ENCODE measurements at places on chromosomes 2 and 18.

- DNase-seq: no peak
Observed at GRCh38 chr2:135157856-135158255, 105.8 kb downstream of the RAB3GAP1 start.

DNA sequence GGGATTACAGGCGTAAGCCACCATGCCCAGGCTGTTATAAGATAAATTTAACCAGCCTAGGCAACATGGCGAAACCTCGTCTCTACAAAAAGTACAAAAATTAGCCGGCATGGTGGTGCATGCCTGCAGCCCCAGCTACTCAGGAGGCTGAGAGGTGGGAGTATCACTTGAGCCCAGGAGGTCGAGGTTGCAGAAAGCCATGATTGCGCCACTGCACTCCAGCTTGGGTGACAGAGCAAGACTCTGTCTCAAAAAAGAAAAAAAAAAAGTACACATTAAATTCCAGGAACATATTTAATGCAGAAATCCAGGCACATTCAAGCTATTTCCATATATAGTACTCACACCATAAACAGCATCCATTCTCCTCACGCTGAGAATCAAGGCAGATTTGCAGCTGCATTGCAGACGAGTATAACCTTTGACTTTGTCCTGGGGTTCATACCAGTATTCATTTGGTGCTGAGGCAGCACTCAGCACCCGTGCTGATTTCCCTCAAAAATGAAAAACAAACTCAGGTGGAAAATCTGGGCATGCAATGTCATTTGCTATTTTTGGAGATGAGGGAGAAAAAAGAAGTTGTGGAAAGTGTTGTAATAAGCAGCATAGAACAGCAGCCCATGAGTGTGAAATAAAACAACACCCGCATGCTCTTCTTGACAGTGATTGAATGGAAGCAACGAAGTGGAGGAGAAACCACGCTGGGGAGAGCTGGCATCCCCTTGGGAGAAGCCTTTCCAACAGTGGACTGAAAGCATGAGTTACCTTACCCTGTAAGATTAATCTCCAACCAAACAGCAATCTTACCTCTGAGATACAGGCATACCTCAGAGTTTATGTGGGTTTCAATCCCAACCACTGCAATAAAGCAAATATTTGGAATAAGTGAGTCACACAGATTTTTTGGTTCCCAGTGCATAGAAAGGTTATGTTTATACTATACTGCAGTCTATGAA, 46.8 kb upstream of the ANXA4 start:
- no peak for DNase-seq

DNA sequence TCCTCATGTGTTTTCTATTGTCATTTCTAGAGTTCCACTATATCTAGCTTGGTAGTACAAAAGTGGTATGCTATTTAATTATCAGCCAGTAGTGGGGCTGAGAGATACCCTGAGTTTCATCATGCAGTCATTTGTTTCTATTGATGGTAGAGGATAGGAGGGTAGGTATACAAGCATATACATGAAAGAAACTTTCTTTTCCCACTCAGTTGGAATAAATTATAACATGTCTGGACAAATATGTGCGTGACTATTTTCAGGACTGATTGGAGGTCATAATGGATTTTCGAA, 633.2 kb downstream of the NRXN1 start:
- no peak for DNase-seq

DNA sequence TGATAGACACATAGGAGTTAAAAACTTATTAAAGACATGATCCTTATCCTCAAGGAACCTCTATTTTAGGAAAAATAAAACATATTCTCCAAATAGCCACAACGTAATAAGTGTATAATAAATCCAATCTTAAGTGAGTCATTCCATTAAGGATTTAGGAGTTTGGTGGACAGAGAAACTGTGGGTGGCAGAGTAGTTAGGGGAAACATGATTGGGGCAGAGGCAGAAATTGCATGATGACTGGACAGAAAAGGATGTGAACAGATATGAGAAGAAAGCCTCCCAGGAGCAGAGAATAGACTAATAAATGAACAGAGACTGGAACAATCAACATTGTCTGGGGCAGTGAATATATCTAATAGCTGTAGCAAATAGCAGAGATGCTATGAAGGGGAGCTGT, 48.1 kb upstream of the SIGLEC15 start:
- no peak for DNase-seq

GRCh38 chr18:23523429-23524212, 20.3 kb downstream of the RMC1 start:
- DNase-seq: no peak

DNA sequence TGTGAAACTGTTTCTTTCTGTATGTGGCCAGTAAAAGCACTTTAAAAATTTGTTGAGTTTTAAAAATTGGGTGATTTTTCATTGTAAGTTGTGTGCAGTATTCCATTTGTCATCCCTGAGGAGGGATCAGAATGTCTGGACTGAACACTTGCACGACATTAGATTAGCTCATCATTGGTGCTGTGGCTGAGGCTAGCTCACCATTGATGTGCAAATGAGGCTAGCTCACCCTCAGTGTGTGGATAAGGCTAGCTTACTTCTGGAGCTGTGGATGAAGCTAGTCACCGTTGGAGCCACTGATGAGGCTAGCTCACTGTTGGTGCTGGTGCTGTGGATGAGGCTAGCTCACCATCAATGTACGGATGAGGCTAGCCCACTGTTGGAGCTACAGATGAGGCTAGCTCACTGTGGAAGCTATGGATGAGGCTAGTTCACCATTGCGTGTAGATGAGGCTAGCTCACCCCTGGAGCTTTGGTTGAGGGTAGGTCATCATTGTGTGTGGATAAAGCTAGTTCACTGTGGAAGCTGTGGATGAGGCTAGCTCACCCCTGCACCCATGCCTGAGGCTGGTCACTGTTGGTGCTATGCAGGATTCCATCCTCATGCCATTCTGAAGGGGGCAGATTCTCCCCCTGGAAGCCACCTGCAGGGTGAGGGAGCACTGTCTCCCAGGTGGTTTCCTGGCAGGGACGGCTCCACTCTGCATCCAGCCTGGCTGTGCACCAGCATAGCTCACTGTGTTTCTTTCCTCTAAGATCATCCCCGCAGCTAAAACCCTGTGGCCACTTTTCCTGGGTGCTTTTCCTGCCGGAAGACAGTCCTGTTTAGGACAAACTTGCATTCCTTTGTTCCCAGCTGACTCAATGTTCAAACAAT, 101.1 kb downstream of the TWIST2 start:
- no peak for DNase-seq

DNA sequence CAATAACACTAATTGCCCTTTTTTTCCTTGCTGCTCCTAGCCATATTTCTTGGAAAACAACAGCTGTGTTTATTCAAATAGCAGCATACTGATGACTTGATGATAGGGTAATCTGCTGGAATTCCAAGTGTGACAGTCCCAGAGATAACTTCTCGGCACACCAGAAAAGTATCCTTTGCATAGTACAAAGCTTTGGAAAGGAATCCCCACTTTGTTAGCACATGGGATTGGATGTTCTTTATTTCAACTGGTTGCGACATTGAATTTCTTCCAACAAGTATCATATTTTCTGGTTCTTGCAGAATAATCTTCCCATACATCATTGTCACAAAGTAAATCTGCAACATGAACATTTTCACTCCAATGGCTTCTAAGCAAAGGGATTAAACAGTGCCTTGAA, 445.8 kb upstream of the ACVR2A start:
- DNase-seq: no peak

DNA sequence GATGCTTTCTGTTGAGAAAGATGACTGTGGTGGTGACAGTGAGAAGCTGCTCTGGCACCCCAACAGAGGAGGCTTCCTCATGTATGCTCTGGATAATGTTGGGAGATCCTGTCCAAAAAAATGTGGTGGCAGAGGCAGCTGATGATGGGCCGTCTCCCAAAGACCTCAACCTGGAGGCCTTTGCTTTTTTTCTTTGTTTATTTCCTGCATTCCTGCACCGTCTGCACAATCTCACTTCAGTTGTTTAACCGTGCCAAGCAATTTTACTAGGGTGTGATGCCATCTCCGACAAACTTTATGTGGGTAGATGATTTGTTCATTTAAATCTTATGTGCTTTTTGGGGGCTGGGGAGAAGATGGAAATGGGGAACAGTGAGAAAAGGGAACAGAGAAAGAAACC, 62.2 kb upstream of the IGFBP5 start:
- no peak for DNase-seq

- no peak for DNase-seq
Observed at GRCh38 chr2:240401781-240402551, 33.5 kb upstream of the GPC1 start.

GRCh38 chr2:32479993-32480392, 123.2 kb downstream of the BIRC6 start:
- no peak for DNase-seq

DNA sequence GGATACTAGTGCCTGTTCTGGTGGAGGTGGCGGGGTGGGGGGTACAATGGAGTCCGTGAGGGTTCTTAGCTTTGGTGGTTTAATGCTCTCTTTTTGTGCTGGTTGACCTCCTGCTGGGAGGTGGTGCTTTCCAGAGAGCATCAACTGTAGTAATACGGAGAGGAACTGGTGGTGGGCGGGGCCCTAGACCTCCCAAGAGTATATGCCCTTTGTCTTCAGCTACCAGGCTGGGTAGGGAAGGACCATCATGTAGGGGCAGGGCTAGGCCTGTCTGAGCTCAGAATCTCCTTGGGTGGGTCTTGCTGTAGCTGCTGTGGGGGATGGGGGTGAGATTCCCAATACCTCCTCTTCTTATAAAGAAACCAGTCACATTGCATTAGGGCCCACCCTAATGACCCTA, 27.1 kb downstream of the CAMKMT start:
- no peak for DNase-seq

- no peak for DNase-seq
Observed at GRCh38 chr18:37225279-37225678, 340.3 kb downstream of the CELF4 start.

GRCh38 chr2:218859556-218859987, at the start of gene WNT6:
Gene WNT6 (plus strand): TSS chr2:218859805. CDS start chr2:218860038, 233 bp downstream.
- DNase-seq: no peak

GRCh38 chr18:28834889-28835288, 658.0 kb upstream of the CDH2 start:
- no peak for DNase-seq

- no peak for DNase-seq
Observed at GRCh38 chr2:20012282-20013125, at the start of gene MATN3. Gene MATN3 (minus strand): TSS chr2:20012668. CDS start chr2:20012631, 37 bp downstream.

DNA sequence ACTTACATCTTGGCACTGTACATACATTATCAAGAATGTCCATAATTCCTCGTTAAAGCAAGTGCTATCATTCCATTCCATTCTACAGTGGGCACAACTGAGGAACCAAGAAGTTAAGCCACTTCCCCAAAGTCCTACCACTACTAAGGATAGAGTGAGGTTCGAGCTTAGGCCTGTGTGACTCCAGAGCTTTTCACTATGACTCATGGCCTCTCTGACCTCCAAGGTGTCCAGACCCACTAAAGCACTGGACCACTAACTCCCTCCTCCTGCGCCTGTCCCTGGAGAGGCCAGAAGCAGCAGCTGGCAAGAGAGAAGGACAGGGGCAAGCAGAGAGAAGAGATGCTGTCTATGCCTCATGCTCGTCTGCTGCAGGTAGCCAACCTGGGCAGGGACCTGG, 117.0 kb downstream of the ZBTB7C start:
- no peak for DNase-seq

DNA sequence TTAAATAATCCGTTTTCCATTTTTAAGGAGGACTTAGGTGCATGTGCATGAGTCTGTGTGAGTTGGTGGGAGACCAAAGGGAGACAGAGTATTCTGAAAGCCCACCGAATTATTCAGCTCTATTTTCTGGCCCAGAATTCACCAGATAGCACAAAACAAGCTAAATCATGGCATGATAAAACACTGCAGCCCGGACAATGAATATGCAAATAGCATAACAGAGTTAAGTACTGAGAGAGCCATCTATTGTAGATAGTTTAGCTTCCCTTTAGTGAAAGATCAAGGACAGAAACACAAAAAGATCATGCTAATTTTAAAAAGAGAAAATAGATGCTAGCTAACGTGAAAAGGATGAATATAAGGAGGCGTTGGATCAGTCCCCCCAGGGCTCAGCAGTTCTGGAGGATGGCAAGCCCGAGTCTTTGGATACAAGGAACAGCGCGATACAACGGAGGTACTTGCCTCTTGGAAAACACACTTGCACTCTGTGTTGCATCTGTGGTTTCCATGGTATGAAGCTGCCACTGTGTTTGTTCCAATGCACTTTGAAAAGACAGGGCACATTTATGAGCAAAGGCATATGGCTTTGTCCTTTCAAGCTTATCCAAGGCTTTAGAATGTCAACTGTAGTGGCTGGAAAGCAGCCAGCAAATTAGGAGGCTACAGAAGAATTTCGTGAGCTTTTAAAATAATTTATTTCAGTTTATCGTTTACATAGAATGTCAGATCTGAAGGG, 119.9 kb downstream of the LYPD1 start:
- DNase-seq: no peak

DNA sequence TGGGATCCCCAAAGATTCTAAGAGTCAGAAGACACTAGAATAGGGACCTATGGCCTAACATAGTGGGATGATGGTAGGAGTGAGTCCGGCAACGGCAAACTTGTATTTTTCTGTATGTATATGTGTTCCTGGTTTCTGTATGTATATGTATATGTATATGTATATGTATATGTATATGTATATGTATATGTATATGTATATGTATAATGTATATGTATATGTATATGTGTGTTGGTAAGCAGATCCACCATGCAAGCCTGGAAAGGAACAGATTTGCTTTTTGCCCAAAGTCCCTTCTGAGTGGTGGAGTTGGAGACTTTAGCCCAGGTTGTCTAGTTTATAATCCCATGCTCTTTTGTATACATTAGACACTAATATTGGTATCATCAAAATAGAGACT, 46.6 kb downstream of the MFSD6 start:
- DNase-seq: no peak

DNA sequence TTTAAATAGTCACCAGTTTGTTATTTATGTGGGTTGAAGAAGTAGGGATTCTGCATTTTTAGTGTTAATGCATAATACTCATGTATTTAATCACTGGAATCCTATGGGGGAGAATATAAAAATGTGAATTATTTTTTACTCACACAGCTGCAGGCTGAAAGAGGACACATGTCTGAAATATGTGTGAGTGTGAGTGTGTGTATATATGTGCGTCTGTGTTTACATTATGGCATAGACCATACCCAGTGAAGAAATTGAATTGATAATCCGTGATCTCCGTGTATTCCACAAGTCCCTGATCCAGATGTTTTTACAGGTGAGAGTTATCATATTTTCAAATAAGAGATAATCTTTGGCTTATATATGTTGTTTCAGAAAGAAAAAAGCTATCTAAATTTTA, 225.3 kb downstream of the ICOS start:
- DNase-seq: no peak

DNA sequence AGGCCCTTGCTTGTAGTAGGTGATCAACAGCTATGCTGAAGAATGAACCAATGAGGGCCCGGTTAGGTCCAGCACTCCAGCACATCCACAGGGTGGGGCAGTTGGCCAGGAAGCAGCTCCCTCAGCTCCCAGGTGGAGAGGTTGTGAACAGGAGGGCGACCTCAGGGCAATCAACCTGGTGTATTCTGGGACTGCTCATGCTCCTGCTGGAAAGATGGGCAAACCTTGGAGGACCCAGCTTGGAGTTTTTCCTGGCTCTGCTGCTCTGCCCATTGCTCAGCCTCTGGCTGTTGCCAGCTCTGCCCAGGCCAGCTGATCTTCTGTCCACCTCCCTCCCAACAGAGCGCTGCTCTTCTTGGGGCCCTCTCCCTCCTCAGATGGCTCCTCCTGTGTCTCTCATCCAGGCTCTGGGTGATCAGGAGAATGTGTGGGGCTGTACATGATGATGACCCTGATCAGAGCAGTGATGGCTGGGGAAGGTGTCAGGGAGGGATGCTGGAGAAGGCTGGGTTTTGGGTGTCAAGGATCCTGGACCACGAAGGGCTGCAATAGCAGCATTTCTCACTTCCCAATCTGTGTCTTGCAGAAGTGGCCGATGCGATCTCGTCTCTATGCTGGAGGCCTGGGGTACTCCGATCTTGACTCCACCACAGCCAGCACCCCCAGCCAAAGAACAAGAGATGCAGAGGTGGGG, 3.4 kb downstream of the TCF23 start:
- no peak for DNase-seq

Data from stimulated activated CD4-positive, alpha-beta T cell treated with anti-CD3 and anti-CD28 coated beads, Interleukin-15, amount 100 ng/mL, for 48 hours (primary cell).